ENCODE measurements at places on chromosomes 1 and 21.

DNA sequence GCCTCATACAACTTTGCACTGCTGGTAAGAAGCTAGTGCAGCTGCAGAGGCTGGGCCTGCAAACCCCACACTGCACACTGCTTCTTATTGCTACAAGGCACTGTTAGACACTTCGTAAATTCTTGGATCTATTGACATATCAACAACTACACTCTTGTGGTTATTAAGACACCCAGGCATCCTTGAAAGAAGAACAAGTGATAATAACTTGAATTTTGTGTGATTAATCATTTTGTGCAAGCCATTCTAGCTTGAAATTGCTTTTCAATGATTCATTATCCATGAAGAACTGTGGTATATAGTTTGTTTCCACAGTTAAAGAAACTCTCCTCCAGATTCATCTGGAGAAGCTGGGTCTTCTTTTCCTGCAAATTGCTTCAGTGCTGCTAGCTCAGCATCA lies 33.7 kb upstream of the IFI44L start:
- DNase-seq: peak; percentile 87

DNA sequence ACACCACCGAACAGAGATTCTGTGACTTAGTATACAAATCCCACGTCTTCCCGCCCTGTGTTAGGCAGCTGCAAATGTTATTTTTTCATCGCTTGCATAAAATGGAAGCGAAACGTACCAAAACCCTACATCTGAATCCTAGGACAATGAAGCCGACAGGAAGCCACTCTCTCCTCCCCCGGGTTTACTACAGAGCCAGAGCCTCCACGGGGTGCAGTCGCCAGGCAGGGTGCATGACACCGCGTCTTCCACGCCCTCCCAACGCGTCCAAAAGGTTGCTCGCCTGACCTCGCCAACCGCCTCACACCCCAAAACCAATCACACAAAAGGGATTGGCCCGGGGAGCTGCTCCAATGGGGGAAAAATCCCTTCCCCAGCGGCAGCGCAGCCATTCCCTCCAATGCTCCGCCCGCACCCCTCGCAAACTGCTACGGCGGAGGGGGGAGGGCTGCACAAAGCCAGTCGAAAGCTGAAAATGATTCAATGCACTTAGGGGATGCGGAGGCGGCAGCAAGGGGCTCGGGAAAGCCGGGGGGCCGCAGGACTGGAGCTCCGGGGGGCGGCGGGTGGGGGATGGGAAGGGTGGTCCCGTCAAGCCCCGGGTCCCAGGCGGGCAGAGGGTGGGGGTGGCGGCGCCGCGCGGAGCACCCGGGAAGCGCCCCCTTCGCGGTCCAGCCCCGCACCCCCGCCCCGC lies 701 bp downstream of the CEP170 start:
- DNase-seq: peak; percentile 64

DNA sequence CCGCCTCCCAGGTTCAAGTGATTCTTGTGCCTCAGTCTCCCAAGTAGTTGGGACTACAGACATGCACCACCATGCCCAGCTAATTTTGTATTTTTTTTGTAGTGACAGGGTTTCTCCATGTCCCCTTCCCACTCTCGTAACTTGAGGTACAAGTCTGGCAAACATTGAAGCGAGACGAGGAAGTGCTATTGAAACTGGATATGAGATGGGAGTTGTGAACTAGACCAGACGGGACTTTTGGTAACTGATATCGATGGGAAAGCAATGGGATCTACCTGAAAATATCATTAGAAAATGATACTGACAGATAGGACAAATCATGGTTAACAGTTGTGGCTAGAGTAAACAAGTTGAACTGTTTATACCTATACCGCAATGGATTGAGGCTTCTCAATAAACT lies 95.2 kb upstream of the TRABD2B start:
- DNase-seq: no peak

- DNase-seq: peak; percentile 58
These were observed 35.6 kb downstream of the LYST start for GRCh38 chr1:235831148-235831547.

DNA sequence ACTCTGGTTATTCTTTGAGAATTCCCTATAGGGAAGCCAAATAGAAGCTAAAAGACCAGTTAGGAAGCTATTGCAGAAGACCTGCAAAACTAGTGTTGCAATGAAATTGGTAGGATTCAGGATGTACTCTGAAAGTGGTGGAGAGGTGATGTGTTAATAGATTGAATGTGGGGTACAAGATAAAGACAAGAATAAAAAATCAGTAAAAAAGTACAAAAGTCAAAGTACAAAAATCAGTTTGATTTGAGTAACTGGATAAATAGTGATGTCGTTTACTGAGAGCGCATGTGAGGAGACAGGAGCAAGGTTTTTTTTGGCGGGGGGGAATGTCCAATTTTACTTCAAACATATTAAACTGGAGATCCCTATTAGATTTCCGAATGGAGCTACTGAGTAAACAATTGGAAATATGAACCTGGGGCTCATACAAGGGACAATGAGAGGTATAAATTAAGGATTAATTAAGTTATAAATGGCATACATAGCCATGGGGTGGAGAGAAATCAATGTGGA lies 2.5 kb upstream of the DCAF8 start:
- DNase-seq: no peak

- DNase-seq: peak; percentile 32
These were observed 119.1 kb downstream of the USP25 start for GRCh38 chr21:15848634-15849560.

GRCh38 chr1:152932170-152932811 lies 14.7 kb upstream of the SPRR5 start:
- DNase-seq: no peak

DNA sequence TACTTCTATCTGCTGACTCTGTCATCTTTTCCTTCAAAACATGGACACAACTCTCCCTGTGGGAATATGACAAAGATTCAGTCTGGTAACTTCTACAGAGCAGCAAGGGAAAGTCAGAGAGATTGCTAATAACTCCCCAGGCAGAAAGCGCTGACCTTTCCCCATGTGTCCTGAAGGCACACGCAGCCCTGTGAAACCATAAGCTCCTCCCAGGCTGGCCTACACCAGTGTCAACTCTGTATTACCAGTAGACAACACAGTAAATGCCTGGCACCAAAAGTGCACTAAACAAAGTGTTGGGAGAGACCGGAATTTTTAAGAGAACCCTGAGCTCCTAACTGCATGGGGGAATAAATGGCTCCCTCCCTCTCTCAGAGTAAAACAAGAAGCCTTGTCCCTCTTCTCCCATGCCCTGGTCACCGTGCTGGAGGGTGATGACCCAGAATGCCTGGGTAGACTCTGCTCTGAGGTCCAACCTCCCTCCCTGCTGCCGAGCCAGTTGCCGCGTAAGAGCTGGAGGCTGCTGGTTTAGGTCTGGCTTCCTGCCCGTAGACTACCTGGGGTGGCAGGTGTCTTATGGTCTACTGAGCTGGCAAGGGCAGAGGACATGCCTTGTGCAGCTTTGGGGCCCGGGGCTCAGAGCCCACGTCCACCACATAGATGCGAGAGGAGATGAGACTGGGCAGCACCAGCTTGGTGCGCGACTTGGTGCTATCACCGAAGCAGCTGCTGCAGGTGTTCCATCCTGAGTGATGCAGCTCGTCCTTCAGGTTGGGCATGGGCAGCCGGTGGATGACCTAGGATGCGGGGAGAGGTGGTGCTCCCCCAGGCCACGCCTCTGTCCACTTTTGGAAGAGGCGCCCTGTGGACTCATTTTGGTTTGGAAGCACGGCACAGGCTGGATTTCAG lies 3.9 kb downstream of the SELENBP1 start:
- DNase-seq: no peak

All from AG10803 (cell line).